NCI-H187 treated with DMSO at 0.1 percent for 48 hours (cell line): ENCODE measurements at places on chromosomes 11 and 22.

GRCh38 chr22:19722982-19723231 lies 432 bp upstream of the GP1BB start:
- no peak for DNase-seq

DNA sequence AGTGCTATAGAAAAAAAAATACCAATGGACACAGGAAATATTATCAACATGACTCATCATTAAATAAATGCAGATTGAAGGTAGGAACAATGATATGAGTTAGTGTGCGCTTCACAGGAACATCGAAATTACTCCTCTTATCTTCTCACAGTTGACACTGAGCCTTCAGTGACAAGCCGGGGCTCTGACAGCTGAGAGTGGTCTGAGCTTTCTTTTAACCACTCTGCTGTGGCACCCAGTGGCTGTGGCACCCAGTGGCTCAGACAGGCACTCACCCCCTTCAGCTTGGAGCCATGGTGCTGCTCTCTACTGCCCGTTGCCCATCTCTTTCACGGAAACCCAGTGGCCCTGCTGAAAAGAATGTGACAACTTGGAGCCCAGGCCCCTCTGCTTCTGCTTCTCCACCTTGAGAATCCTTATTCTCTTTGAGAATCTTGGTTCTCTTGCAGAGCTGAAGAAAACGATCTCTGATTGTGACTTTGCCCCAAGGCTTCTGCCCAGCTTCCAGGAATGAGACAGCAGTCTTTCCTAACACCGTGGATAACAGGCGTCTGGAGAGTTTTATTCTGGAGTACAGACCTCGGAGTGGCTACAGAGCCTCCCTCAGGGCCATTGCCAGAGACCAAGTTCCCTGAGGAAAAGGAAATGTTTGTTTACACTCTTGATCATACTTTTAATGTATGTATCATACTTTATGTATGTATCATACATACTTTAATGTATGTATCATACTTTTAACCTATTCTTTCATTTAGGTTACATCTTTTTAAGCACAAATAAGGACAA lies 37.1 kb upstream of the OR8B8 start:
- DNase-seq, result no peak

GRCh38 chr11:7609015-7609414 lies 64.3 kb downstream of the CYB5R2 start:
- no peak for DNase-seq

- DNase-seq, result no peak
Observed at GRCh38 chr22:47697861-47698260, 935.4 kb downstream of the TBC1D22A start.

GRCh38 chr11:14202251-14203196 lies 156.5 kb downstream of the RRAS2 start:
- no peak for DNase-seq

- DNase-seq, result no peak
Observed at GRCh38 chr22:36116127-36116526, 44.4 kb downstream of the APOL3 start.

DNA sequence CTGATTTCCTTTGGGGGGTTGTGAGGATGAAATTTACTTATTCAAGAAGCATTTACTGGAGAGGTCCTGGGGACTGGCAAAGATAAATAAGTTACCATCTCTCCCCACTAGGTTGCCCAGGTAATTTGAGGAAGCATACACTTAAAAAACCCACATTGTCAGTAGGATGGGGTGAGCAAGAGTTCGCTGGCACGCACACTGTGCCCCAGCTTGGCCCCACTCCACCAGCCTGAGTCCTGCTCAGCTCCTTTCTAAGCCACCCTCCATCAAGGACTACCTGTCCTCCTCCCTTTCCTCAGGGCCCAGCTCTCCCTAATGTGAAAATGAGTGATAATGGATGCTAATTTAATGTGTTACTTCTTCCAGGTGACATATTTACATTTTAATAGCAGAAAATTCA lies 216.5 kb upstream of the PLET1 start:
- DNase-seq, result no peak

DNA sequence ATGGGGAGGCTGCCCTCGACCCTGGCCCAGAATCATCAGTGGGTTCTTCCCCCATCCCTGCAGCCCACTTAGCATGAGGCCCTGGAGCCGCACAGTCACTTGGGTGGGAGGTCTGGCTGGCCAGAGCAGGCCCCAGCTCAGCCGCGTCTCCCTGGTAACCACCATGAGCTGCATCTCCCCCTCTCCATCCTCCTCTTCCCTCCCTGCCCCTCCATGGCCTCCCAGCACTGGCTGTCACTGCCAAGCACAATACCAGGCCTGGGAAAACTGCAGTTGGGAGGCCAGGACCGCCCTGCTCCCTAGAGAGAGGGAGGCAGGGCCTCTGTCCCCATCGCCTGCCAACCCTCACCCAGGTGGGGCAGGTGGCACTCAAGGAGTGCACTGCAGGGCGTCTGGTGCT lies 8.0 kb downstream of the CSDC2 start:
- DNase-seq, result no peak

- DNase-seq, result no peak
Observed at GRCh38 chr11:8111636-8112035, 30.6 kb downstream of the TUB start.

GRCh38 chr11:69000391-69000790 lies 12.7 kb downstream of the MRGPRF start:
- DNase-seq, result no peak

DNA sequence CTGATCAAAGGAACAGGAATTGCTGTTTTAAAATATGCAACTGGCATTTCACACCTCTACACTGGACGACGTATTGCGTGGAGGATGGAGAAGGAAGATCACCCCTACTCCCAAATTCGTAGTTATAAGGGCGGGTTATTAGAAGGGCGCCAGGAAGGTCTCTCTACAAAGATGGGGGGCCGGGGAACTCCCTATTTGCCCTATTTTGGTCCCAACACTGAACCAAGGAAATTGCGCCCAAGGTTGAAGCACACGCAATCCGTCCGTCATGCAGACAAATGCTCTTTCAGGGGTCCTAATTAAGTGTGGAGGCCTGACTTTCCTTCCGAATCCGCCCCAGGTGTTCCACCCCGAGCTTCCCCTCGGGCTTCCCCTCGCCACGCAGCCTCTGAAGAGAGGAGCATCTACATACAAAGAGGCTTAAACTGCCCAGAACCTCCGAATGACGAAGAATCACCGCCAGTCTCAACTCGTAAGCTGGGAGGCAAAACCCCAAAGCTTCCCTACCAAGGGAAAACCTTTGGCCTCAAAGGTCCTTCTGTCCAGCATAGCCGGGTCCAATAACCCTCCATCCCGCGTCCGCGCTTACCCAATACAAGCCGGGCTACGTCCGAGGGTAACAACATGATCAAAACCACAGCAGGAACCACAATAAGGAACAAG lies 396 bp downstream of the NPAT start:
- no peak for DNase-seq

- DNase-seq, result no peak
Observed at GRCh38 chr11:65792456-65792855, 5.6 kb downstream of the OVOL1 start.

- DNase-seq, result no peak
Observed at GRCh38 chr11:133945087-133945974, 11.4 kb downstream of the IGSF9B start.

- no peak for DNase-seq
Observed at GRCh38 chr11:35040221-35040942, 98.6 kb upstream of the CD44 start.

- DNase-seq, result no peak
Observed at GRCh38 chr11:125662689-125663088, 18.0 kb downstream of the ACRV1 start.

GRCh38 chr11:9277176-9277575 lies 12.0 kb upstream of the DENND5A start:
- no peak for DNase-seq

DNA sequence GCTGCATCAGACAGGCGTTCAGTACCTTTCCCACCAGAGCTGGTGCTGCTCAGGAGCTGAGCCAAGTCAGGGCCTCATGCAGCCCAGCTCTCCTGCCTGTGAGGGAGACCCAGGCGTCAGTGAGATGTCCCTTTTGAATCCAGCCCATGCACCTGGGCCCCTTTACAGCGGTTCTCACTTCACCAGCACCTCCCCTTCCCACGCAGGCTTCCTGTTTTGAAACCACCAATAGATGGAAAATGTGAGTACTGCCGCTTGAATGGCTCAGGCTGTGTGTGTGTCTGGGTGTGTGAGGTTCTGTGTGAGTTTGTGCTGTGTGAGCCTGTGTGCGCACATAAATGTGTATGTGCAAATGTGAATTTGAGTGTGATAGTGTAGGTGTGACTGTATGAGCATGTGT lies 88.4 kb downstream of the UBASH3B start:
- DNase-seq, result no peak

DNA sequence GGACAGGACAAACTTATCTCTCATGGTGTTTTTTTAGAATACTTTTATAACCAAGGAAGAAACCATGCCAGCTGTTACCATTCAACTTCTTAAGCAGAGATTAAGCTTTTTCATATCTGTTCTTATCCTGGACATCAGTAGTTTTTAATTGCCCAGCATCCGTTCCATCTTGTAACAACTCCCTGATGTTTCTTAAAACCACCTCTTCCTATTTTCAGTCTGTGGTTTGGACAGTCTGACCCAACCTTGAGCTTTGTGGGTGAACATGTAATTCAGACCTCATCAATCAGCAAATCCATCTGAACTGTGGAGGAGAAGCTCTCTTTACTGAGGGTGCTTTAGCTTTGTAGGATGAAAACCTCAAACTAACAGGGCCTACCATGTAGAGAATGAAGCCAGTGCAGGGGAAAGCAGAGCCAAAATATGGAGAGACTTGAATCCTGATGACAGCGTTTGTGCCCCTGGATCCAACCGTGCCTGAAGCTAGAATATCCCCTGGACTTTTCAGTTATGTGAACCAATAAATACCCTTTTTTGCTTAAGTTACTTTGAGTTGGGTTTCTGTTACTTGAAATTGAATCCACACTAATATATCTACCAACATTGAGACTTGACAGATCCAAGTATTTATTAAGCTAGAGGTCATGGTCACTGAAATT lies 9.4 kb downstream of the TUG1 start:
- DNase-seq, result no peak

GRCh38 chr22:30240541-30241417 lies 5.8 kb downstream of the LIF start:
- no peak for DNase-seq

GRCh38 chr22:29487426-29487986 lies 7.5 kb downstream of the NEFH start:
- no peak for DNase-seq

DNA sequence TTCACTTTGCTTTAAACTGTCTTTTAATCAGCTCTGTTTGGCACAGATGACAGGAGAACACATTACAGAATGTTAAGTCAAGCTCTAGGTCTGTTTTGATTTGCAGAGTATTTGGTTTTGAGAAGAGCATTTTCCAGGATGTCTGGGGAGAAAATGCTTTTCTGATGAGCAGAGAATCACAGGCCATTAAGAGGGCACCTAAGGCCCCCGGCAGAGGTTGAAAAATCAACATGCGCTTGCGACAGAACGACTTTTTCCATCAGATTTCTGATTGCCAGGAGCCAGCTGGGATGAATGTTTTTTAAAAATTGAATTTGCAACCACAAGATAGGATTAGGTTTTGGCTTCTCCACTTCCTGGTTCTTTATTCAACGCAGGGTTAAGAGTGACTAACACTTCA lies 304.5 kb downstream of the JRKL start:
- DNase-seq, result no peak
